ENCODE measurements at places on chromosomes 3 and 15. TPM values are rescaled to one million over a fixed set of nuclear protein-coding genes. Genes with fewer than 3 reads are reported as not detected.

DNA sequence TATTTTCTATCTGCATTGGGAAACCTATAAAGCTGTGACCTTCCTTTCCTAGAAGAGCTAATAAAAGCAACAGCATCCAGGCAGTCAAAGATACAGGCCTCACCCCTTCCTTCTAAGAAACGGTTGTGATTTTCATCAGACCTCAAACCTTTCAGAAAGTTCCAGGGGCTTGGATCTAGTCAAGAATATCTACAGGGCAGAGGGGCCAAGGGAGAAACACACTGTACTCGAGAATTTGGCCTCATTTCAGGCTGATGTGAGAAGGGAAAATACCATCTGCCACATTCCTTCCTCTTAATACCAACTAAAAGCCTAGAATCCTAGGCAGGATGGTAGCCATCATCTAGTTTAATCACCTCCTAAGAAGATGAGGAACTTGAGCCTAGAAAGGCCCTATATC, 24.5 kb upstream of the BCL6 start:
- peaks cover 34% of the 10 kb centered on the region for H3K4me1 ChIP-seq
- H3K27ac ChIP-seq, result peak overlapping the region; percentile 47
- peak overlapping the region; percentile 33 for H3K4me3 ChIP-seq
- H3K27me3 ChIP-seq, result no peaks in the 10 kb centered on the region
- no peaks in the 10 kb centered on the region for H3K36me3 ChIP-seq

- H3K27me3 ChIP-seq, result peaks cover 40% of the 10 kb centered on the region
- no peaks in the 10 kb centered on the region for H3K4me1 ChIP-seq
- ATAC-seq, result no peak
- H3K4me3 ChIP-seq, result no peak overlapping the region
- no peaks in the 10 kb centered on the region for H3K36me3 ChIP-seq
- no peak overlapping the region for H3K27ac ChIP-seq
These were observed 170.6 kb downstream of the MINAR1 start for GRCh38 chr15:79602731-79603130.

GRCh38 chr3:194485881-194486539, 792 bp downstream of the ATP13A3 start:
- H3K4me3 ChIP-seq, result peak overlapping the region; percentile 96
- H3K4me1 ChIP-seq, result peaks cover 38% of the 10 kb centered on the region
- peak; percentile 28 for ATAC-seq
- no peaks in the 10 kb centered on the region for H3K27me3 ChIP-seq
- H3K36me3 ChIP-seq, result peaks cover 85% of the 10 kb centered on the region

- peaks cover 4% of the 10 kb centered on the region for H3K4me1 ChIP-seq
- peaks cover 10% of the 10 kb centered on the region for H3K36me3 ChIP-seq
- H3K4me3 ChIP-seq, result no peak overlapping the region
- no peak for ATAC-seq
These were observed 11.7 kb upstream of the RARRES1 start for GRCh38 chr3:158743664-158744566.

DNA sequence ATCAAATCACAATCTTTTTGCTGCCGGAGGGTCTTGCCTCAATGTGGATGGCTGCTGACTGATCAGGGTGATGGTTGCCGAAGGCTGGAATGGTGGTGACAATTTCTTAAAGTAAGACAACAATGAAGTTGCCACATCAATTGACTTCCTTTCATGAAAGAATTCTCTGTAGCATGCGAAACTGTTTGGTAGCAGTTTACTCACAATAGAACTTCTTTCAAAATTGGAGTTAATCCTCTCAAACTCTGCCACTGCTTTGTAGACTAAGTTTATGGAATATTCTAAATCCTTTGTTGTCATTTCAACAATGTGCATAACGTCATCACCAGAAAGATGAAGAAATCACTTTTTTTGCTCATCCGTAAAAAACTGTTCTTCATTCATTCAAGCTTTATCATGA, 65.8 kb downstream of the B3GNT5 start:
- no peak overlapping the region for H3K4me3 ChIP-seq
- no peak for ATAC-seq
- peaks cover 50% of the 10 kb centered on the region for H3K36me3 ChIP-seq
- no peaks in the 10 kb centered on the region for H3K27me3 ChIP-seq
- H3K4me1 ChIP-seq, result peaks cover 13% of the 10 kb centered on the region
- H3K27ac ChIP-seq, result no peak overlapping the region

GRCh38 chr15:40054605-40054854, 15.5 kb upstream of the SRP14 start:
- peaks cover 29% of the 10 kb centered on the region for H3K4me1 ChIP-seq
- ATAC-seq, result no peak
- H3K36me3 ChIP-seq, result no peaks in the 10 kb centered on the region
- no peaks in the 10 kb centered on the region for H3K27me3 ChIP-seq

DNA sequence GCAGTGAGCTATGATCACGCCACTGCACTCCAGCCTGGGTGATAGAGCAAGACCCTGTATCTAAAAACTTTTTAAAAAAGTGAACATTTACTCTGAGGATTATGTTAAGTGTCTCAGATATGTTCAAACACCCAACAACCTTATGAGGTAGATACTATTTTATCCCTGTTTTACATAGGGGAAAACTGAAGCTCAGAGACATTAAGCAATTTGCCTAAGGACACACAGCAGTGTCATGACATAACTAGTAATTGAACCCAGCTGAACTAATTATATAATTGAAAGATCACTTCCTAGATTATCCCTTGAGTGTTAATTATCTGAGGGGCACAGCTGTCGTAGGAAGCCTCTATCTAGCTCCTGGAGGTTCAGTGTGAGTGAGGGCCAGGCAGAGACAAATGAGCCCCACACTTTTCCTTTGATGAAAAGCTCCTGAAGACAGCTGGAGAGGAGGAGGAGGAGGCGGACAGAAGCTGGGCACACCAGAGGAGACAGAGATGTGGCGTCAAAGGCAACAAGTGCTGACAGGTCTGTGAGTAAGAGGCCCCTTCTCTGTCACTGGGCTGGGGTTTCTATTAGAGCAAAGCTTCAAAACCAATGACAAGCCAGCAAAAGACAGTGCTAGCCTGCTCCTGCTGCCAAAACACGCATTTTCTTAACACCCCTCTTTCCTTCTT, 20.5 kb downstream of the TRH start:
- no peak overlapping the region for H3K27ac ChIP-seq
- peaks cover 26% of the 10 kb centered on the region for H3K27me3 ChIP-seq
- H3K36me3 ChIP-seq, result no peaks in the 10 kb centered on the region
- no peak overlapping the region for H3K4me3 ChIP-seq
- ATAC-seq, result no peak

- H3K4me1 ChIP-seq, result peaks cover 6% of the 10 kb centered on the region
- H3K36me3 ChIP-seq, result no peaks in the 10 kb centered on the region
- peak; percentile 64 for ATAC-seq
- peak overlapping the region; percentile 51 for H3K4me3 ChIP-seq
These were observed 154.2 kb downstream of the MECOM start for GRCh38 chr3:169509359-169509758.

DNA sequence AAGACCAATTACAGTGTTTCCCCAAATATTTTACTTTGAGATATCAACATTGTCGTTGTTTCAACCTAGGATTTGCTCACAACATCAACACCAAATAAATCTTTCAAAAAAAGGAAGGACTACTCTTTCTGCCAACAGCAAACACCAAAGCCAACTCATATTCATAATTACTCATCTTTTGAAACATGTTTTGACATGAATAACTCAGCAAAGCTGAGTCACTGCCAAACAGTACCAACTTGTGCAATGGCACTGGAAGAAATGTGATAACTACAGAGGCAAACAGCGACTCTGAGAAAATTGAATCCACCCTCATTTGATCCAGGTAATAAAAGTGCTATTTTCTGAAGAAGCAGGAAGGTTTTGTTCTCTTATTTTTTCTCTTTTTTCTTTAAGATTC, 67.2 kb downstream of the PEX5L start:
- no peak overlapping the region for H3K4me3 ChIP-seq
- H3K27me3 ChIP-seq, result peaks cover 15% of the 10 kb centered on the region
- H3K36me3 ChIP-seq, result no peaks in the 10 kb centered on the region

GRCh38 chr3:47370887-47371697, 9.7 kb upstream of the PTPN23 start:
- no peaks in the 10 kb centered on the region for H3K36me3 ChIP-seq
- no peaks in the 10 kb centered on the region for H3K4me1 ChIP-seq
- no peak overlapping the region for H3K27ac ChIP-seq
- H3K4me3 ChIP-seq, result no peak overlapping the region

DNA sequence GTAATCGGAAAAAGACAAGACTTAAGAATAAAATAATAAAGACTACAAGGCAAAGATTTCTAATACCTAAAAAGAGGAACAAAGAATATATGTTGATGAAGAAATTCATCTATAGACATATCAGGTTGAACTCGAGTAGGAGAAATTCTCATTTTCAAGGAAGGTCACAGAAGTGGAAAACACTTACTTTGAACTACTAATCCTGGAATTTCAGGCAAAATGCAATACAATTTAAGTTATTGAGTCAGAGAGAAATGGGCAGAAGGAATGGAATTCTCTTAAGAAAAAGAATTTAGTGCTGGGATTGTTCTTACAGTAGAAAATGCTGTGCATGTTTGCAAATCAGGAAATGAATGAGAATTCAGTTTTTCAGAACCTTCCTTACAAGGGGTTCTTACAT, 135.9 kb upstream of the TGFBR2 start:
- no peak overlapping the region for H3K4me3 ChIP-seq
- H3K27me3 ChIP-seq, result peaks cover 4% of the 10 kb centered on the region
- H3K4me1 ChIP-seq, result peaks cover 5% of the 10 kb centered on the region
- H3K27ac ChIP-seq, result no peak overlapping the region

DNA sequence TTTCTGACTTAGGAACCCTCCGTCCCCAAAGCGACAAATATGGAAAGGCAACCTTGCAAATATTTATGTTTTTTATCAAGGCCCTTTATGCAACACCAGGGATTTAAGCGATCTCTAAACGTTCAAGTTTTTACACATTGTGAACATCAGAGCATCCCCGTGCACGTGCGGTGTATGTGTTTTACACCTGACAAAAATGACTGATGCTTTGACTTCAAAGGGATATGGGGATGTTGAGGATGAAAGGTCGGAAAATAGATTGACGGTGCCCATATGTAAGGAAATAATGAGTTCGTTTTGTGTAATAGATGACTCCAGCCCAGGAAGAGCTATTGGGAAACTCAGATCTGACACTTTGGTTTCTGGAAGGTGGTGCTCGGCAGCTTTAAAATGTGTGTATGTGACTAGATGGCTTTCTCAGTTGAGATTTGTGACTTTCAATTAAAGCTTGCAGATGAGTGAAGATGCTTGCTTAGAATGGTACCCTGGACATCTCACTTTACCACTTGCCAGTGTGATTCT, 866 bp downstream of the SLC49A4 start:
- no peaks in the 10 kb centered on the region for H3K27me3 ChIP-seq
- H3K36me3 ChIP-seq, result no peaks in the 10 kb centered on the region
- no peak for ATAC-seq
- peaks cover 20% of the 10 kb centered on the region for H3K4me1 ChIP-seq

- no peak overlapping the region for H3K4me3 ChIP-seq
- H3K27me3 ChIP-seq, result peaks cover 33% of the 10 kb centered on the region
- no peaks in the 10 kb centered on the region for H3K36me3 ChIP-seq
- no peaks in the 10 kb centered on the region for H3K4me1 ChIP-seq
These were observed 47.8 kb downstream of the LRRK1 start for GRCh38 chr15:100966997-100967396.

GRCh38 chr3:11276901-11277300, 4.7 kb downstream of the ATG7 start:
- ATAC-seq, result no peak
- H3K4me3 ChIP-seq, result no peak overlapping the region
- H3K36me3 ChIP-seq, result peaks cover 78% of the 10 kb centered on the region
- H3K27me3 ChIP-seq, result no peaks in the 10 kb centered on the region

- ATAC-seq, result no peak
- no peak overlapping the region for H3K4me3 ChIP-seq
- H3K27ac ChIP-seq, result no peak overlapping the region
- no peaks in the 10 kb centered on the region for H3K36me3 ChIP-seq
- peaks cover 25% of the 10 kb centered on the region for H3K27me3 ChIP-seq
These were observed 8.9 kb downstream of the FAM3D start for GRCh38 chr3:58657571-58658141.

Gene PPP2R3A
- 0.79 TPM for total RNA-seq

Gene CPNE9
- 0.54 TPM for total RNA-seq

Gene NSUN3
- 17.8 TPM for total RNA-seq

Gene UBAP1L
- total RNA-seq, result 6.1 TPM

Data from activated T-helper 17 cell treated with anti-CD3 and anti-CD28 coated beads, Interleukin-2, amount 50 U/mL, for 72 hours (primary cell).